ENCODE measurements at places on chromosomes 7 and 10.

- no peak for DNase-seq
Observed at GRCh38 chr10:83164156-83164555, 975.2 kb upstream of the GHITM start.

DNA sequence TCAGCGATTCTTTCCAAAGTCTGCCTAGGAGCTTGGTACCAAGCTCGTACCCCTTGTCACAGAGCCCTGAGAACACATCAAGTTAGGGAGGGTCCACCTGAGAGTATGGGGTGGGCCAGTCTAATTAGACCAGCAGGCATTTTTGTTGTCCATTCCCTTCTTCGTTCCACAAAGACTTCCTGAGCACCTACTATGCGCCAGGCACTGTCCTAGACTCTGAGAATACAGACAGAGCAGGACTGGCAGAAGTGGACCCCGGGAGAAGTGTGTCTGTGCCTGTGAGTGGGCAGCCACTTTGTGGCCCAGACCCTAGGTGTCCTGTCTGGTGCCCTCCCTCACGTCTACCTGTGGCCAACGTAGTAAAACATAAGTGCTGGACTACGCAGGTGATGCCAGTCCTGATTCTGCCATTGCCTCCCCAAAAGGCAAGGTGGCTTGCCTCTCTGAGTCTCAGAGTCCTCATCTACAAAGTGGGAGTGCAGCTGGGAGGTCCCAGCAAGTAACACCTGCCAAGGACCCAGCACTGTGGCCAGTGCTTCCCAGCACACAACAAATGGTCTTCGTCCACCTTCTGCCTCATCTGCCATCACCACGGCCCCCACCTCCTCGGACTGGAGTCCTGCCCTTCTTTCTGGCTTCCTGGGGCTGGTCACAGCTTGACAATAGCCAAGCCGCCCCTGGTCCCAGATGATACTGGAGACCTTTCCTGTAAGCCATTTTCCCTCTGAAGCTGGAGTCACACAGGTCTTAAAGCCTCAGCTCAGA is 54.3 kb upstream of the DUSP5 start:
- no peak for DNase-seq

- no peak for DNase-seq
Observed at GRCh38 chr7:20407585-20408466, 77.1 kb downstream of the ITGB8 start.

DNA sequence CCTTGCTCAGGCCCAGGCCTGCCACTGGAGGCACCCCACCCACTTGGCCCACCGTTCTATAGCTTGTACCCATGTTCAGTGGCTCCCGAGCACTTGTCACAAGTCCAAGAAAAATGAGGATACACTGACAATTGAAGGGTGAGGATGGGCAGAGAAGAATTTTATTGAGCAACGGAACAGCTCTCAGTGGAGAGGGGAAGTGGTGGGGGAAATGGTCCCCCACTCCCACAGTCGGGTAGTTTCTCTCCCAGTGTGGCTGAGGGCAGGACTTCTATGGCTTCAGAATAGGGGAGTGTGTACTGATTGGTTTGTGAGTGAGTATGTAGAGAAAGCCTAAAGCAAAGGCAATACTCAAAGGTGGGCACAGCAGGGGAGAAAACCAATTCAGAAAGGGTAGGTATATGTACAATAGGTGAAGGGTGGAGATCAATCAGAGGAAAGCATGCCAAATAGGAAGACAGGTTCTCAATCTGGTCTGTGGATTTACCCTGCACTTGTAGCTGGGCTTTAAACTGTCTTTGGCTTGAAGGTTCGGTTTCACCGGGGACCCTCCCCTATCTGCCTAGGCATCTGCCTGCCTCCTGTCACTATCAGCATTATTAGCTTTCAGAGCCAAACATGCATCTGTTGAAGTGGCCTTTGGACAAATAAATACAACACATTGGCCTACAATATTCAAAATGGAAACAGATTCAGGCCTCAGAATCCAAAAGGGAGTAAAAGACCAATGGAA is 8.9 kb upstream of the TSPAN13 start:
- DNase-seq = peak; percentile 34

GRCh38 chr10:133088956-133089800 is 1.5 kb downstream of the ADGRA1 start:
- DNase-seq = no peak

DNA sequence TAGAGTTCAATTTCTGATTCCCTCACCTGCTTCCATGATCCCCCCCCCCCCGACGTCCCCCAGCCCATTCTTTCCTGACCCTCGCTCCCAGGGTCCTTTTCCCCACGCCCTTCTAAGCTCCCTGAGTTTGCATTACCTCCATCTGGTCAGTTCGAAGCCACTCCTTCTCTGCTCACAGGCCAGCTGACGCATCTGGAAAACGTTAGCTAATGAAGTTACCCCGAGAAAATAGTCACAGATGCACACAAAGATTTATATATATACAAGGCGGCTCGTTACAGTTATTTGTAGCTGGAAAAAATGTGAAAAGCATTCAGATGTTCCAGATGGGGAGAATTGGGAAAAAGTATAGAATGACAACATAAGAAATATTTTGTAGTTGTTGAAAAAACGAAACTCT is 630.0 kb upstream of the FOXK1 start:
- no peak for DNase-seq
